Thyroid gland (tissue), 4 donors: ENCODE measurements at places on chromosomes 2 and 18. TPM values are rescaled to one million over a fixed set of nuclear protein-coding genes. Genes with fewer than 3 reads are reported as not detected.
A peak's percentile ranks its signal among the peaks of the same experiment; 100 is the strongest.

The MYOM1 gene
- total RNA-seq = 2.3 TPM

The TANC1 gene
- 51.1 TPM for total RNA-seq

The INHBB gene
- total RNA-seq = 26.0 TPM

The RPL31 gene
- 858 TPM for total RNA-seq

The DSG3 gene
- not detected for total RNA-seq

GRCh38 chr2:136162438-136162837 is 44.5 kb upstream of the CXCR4 start:
- H3K27me3 ChIP-seq = no peaks in the 10 kb centered on the region
- no peak for DNase-seq
- no peak overlapping the region for H3K27ac ChIP-seq
- no peaks in the 10 kb centered on the region for H3K4me1 ChIP-seq
- no peak overlapping the region for H3K4me3 ChIP-seq
- H3K36me3 ChIP-seq = no peaks in the 10 kb centered on the region

- DNase-seq = no peak
- H3K4me1 ChIP-seq = no peaks in the 10 kb centered on the region
- H3K4me3 ChIP-seq = no peak overlapping the region
- H3K27ac ChIP-seq = no peak overlapping the region
- H3K27me3 ChIP-seq = no peaks in the 10 kb centered on the region
Measured at GRCh38 chr2:200735061-200735460, 76.6 kb upstream of the BZW1 start.

DNA sequence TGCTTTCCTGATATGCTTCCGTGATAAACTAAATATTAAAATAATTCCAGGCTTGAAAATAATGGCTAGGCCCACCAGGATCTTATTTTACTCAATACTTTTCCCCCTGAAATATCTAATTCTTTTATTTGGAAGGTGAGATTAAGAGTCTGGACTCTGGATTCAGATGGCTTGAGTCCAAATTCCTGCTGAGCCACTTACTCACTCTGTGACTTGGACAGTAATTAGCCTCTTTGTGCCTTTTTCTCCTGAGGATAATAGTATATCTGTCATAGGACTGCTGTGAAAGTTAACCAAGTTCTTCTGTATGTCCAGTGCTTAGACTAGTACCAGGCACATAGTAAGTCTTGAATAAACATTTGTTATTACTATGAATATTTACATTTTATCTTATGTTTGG is 127.3 kb upstream of the ERBB4 start:
- H3K36me3 ChIP-seq = no peaks in the 10 kb centered on the region
- H3K4me3 ChIP-seq = no peak overlapping the region
- no peak overlapping the region for H3K27ac ChIP-seq
- H3K4me1 ChIP-seq = no peaks in the 10 kb centered on the region
- H3K27me3 ChIP-seq = no peaks in the 10 kb centered on the region

DNA sequence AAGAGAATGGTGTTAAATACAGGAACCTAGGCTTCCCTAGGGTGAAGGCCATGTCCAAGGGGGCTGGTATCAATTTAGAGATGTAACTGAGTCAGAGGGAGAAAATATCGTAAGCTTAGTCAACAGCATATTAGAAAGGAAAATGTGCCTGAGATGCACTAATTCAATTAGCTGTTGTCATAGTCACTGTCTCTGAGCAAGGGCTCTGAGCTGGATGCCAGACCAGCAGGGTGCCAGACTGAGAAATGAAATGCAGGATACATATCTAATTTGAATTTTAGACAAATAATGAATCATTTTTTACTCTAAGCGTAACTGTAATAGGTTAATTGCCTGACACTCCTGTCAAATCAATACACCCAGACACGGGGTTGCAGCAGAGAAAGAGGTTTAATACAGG is 11.4 kb upstream of the SLC35F6 start:
- peaks cover 33% of the 10 kb centered on the region for H3K4me1 ChIP-seq
- no peak overlapping the region for H3K27ac ChIP-seq
- DNase-seq = no peak
- H3K27me3 ChIP-seq = no peaks in the 10 kb centered on the region

- H3K4me3 ChIP-seq = no peak overlapping the region
- H3K27ac ChIP-seq = no peak overlapping the region
- H3K4me1 ChIP-seq = no peaks in the 10 kb centered on the region
Measured at GRCh38 chr2:133240491-133241223, 327.6 kb downstream of the NCKAP5 start.

GRCh38 chr2:97678298-97678697 is 8.8 kb downstream of the C2orf92 start:
- H3K36me3 ChIP-seq = no peaks in the 10 kb centered on the region
- no peaks in the 10 kb centered on the region for H3K4me1 ChIP-seq
- no peaks in the 10 kb centered on the region for H3K27me3 ChIP-seq
- H3K4me3 ChIP-seq = no peak overlapping the region
- no peak overlapping the region for H3K27ac ChIP-seq

DNA sequence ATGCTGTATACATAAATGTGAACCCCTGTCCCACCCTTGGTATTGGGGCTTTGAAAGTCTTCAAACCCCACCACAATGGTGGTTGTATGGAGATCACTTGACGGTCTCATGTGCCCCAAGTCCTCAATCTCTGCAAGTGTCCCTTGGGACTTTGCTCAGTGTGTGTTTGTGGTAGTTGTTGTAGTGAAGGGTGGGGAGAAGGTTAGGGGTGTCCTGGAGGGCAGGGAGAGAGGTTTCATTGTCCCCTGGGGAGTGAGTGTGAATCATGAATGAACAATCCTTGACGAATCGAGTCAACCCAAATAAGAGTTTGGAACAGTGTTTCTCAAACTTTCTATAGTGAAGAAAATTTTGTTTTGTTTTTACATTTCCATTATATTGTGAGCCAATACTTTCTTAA is 28.1 kb downstream of the COL4A3 start:
- no peak overlapping the region for H3K27ac ChIP-seq
- peaks cover 21% of the 10 kb centered on the region for H3K4me1 ChIP-seq
- no peaks in the 10 kb centered on the region for H3K36me3 ChIP-seq
- no peak for DNase-seq

DNA sequence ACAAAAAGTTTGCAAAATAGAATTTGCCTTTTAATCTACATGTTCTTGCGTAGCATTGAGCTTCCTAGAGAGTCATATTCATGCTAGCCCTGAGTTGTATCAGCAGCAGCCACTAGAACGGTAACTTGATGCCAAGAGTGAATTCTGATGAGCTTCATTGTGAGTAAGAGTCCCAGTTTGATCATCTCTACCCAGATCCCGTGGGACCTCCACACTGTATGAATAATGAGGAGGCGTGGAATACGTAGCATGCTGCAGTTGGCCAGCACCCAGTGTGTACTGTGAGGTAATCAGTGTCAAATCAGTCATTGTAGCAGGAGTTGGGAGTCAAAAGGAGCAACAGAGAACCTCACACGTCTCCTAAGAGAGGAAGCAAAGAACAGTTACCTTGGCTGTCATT is 197.9 kb downstream of the NEDD4L start:
- no peak for DNase-seq
- H3K27ac ChIP-seq = peak overlapping the region; percentile 3
- no peak overlapping the region for H3K4me3 ChIP-seq
- no peaks in the 10 kb centered on the region for H3K27me3 ChIP-seq
- no peaks in the 10 kb centered on the region for H3K36me3 ChIP-seq

DNA sequence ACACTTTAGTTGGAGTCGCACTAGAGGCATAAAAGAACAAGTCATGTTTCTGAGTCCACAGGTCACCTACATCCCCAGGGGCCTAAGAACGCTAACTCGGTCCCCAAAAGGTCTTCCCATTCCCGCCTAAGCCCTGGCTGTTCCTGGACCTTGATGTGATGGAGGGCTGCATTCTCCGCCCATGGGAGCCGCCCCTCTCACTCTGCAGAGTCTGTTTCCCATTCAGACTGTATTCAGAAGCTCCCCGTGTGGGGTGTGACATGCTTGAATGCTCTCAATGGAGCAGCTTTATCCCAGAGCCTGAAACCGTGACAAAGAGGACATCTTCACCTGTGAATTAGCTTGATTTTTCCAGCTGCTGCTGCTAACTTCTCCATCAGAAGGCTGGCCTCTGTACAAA is 319.0 kb upstream of the KLHL29 start:
- no peak overlapping the region for H3K4me3 ChIP-seq
- H3K27ac ChIP-seq = no peak overlapping the region
- no peaks in the 10 kb centered on the region for H3K27me3 ChIP-seq
- DNase-seq = no peak
- H3K4me1 ChIP-seq = no peaks in the 10 kb centered on the region

DNA sequence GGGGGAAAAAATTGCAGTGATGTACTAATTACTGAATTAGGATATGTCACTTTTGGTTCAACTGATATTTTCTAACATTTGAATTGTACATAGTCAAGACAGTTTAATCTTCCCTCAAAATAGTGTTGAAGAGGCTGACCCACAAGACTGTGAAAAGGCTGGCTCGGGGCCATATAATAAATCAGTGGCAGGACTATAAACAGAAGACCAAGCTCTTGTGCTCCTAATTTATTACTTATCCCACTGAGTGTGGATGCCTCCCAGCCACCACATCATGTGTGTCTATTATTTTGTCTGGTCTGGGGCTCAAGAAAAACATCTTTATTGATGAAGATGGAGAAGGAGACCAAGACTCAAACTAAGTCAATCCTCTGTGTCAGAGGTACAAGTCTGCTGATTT is 64.4 kb downstream of the PLEKHM3 start:
- no peaks in the 10 kb centered on the region for H3K4me1 ChIP-seq
- no peak overlapping the region for H3K27ac ChIP-seq
- no peaks in the 10 kb centered on the region for H3K36me3 ChIP-seq
- no peaks in the 10 kb centered on the region for H3K27me3 ChIP-seq
- DNase-seq = no peak

GRCh38 chr2:165470361-165470760 is 863 bp downstream of the CSRNP3 start:
- no peak overlapping the region for H3K27ac ChIP-seq
- H3K4me3 ChIP-seq = peak overlapping the region; percentile 75
- no peaks in the 10 kb centered on the region for H3K27me3 ChIP-seq
- H3K36me3 ChIP-seq = no peaks in the 10 kb centered on the region

DNA sequence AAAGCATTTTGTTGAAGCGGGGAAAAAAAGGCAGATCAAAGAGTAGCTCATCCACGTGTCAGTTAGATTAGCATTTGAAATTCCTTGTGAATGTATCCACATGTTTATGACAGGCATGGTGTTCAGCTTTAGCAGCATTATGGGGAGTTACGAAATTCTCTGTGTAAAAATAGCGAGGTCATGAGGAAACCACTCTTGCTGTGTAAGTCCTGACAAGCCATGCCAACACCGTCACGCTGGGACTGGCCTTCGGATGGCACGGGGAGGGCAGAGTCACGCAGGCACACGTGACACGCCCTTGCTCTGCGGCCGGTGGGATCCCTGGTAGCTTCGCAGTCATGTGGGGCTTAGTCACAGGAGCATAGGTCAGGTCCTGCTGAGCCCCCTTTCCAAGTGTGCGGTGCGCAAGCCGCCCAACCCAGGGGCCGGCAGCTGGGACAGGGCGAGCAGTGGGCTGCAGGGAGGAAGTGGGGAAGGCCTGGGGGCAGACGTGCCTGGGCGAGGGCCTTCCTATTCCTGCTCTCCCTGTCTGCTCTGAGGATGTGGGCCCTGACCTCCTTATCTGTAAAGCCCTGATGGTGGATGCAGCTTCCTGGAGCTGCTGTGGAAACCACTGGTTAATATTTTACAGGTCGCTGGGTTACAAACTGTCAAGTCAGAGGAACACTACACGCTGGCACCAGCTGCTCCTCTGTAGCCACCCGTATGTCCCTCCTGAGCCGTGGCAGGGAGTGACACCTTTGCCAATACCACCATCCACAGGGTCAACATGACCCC is 18.0 kb downstream of the MBP start:
- H3K27ac ChIP-seq = peak overlapping the region; percentile 69
- no peaks in the 10 kb centered on the region for H3K36me3 ChIP-seq
- peak; percentile 49 for DNase-seq
- H3K4me3 ChIP-seq = no peak overlapping the region
- H3K4me1 ChIP-seq = peaks cover 10% of the 10 kb centered on the region
- no peaks in the 10 kb centered on the region for H3K27me3 ChIP-seq

DNA sequence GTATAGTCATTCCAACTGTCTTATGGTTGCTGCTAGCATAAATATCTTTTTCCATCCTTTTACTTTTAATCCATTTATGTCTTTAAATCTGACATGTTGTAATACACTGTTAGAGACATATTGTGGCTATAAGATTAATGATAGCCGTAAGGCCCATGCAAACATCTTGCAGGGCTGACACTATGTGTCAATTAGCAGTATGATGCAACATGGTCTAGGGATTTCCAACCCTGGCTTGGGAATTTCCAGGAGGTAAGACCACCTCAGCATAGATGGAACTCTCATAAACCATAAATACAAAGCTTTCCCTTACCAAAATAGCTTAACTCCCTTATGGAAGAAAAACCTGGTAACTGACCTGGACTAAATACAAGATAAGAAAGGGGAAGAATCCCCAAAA is 16.5 kb downstream of the SCLY start:
- H3K27me3 ChIP-seq = no peaks in the 10 kb centered on the region
- no peak overlapping the region for H3K4me3 ChIP-seq
- no peak overlapping the region for H3K27ac ChIP-seq
- DNase-seq = no peak

DNA sequence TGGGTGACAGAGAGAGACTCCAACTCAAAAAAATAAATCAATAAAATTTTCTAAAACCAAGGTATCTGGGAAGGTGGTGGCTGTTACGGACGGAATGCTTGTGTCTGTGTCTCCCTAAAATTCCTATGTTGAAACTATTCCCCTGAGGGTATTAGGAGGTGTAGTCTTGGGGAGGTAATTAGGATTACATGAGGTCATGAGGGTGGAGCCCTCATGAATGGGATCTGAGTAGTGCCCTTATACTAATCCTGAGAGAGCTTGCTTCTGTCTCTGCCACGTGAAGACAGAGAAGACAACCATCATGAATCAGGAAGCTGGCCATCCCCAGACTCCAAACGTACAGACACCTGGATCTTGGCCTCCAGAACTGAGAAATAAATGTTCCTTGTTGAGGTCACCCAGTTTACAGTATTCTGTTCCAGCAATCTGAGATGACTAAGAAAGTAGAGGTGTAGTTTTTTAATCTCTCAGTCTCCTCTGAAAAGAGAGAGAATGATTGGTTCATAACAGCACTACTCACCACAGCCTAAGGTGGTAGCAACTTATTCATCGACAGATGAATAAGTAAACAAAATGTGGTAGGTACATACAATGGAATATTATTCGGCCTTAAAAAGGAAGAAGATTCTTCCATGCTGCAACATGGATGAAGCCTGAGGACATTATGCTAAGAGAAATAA is 38.4 kb downstream of the TGFBRAP1 start:
- no peak for DNase-seq
- no peak overlapping the region for H3K4me3 ChIP-seq
- peaks cover 7% of the 10 kb centered on the region for H3K36me3 ChIP-seq

DNA sequence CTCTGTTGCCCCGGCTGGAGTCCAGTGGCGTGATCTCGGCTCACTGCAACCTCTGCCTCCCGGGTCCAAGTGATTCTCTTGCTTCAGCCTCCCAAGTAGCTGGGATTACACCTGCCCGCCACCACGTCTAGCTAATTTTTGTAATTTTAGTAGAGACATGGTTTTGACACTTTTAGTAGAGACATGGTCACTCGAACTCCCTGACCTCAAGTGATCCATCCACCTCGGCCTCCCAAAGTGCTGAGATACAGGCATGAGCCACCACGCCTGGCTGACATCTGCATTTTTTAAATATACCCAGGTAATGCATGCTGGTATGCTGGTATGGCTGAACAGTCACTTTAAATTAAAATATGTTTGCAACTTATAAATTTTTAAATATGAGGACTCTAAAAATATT is 91.9 kb downstream of the EPB41L3 start:
- no peak overlapping the region for H3K27ac ChIP-seq
- no peaks in the 10 kb centered on the region for H3K27me3 ChIP-seq
- H3K36me3 ChIP-seq = no peaks in the 10 kb centered on the region
- H3K4me1 ChIP-seq = no peaks in the 10 kb centered on the region
- DNase-seq = no peak
